PC-3 (cell line): ENCODE measurements at places on chromosomes 11 and 22. TPM values are rescaled to one million over a fixed set of nuclear protein-coding genes. Genes with fewer than 3 reads are reported as not detected.

IGLL1 gene
- total RNA-seq: not detected in 2 replicates

DNA sequence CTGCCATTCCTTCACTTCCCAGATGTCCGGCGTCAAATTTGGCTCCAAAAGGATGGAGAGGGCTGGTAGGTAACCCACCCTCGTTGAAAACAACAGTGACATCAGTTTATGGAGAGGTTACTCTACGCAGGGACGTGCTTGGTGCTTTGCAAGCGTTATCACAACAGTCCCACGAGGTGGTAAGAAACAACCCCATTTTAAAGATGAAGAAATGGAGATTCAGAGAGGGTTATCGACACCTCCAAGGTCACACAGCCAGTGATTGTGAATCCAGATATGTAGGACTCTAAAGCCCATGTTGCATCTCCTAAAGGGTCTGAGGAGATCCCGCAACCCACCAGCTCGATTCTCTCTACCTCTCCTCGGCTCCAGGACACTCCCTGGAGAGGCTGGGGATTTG lies 773 bp downstream of the MIAT start:
- DNase-seq: no peak
- H3K27ac ChIP-seq: no peak overlapping the region
- peak overlapping the region; percentile 61 for H3K4me3 ChIP-seq
- peaks cover 21% of the 10 kb centered on the region for H3K27me3 ChIP-seq
- peaks cover 10% of the 10 kb centered on the region for H3K4me1 ChIP-seq

DNA sequence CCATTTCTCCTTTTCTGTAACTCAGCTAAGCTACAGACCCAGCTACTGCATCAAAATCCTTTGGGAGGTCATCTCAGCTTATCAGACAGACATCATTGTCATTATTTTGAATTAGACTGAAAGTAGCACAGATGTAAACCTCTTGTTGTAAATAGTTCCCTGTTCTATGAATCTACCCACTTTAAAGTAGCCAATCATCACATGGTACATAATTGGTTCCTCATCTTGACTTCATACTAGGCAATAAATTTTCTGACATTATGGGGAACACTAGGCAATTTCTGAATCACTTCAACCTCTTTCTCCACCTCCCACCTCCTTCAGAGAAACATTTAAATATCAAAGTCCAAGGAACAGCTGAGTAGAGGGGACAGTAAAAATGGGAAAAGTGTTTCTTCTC lies 47.9 kb downstream of the MPPED2 start:
- no peaks in the 10 kb centered on the region for H3K4me1 ChIP-seq
- H3K36me3 ChIP-seq: no peaks in the 10 kb centered on the region
- no peaks in the 10 kb centered on the region for H3K27me3 ChIP-seq
- no peak for DNase-seq
- H3K27ac ChIP-seq: no peak overlapping the region

- no peak for DNase-seq
- H3K4me3 ChIP-seq: no peak overlapping the region
- no peaks in the 10 kb centered on the region for H3K36me3 ChIP-seq
- H3K27me3 ChIP-seq: peaks cover 52% of the 10 kb centered on the region
- H3K4me1 ChIP-seq: no peaks in the 10 kb centered on the region
These were observed 197.4 kb downstream of the TRIM29 start for GRCh38 chr11:119940401-119940976.

GRCh38 chr22:47333625-47334024 lies 571.2 kb downstream of the TBC1D22A start:
- H3K27me3 ChIP-seq: no peaks in the 10 kb centered on the region
- peaks cover 23% of the 10 kb centered on the region for H3K4me1 ChIP-seq
- H3K27ac ChIP-seq: no peak overlapping the region

GRCh38 chr11:1226986-1227550 lies 4.2 kb downstream of the MUC5B start:
- DNase-seq: no peak
- no peaks in the 10 kb centered on the region for H3K27me3 ChIP-seq
- H3K4me1 ChIP-seq: peaks cover 16% of the 10 kb centered on the region; the same call in 1 of the 2 replicates
- no peak overlapping the region for H3K27ac ChIP-seq
- no peak overlapping the region for H3K4me3 ChIP-seq
- H3K36me3 ChIP-seq: no peaks in the 10 kb centered on the region

DNA sequence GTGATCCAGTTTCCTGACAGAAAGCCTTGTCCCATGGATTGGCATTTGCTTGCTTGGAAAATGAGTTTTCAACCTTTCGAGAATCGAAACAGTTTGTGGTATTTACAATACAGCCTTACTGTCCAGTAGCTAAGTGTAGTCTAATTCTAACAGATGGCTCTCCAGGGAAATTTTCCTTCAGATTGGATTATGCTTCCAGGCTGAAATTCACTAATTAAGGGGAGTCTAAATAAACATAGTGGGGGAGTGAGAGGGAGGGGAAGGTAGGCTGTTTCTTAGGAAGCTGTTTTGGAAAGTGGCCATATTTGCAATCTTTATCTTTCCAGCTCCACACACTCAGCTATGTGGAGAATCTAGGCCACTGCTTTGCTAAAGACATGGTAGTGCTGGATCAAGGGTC lies 81.3 kb downstream of the SYT9 start:
- H3K27ac ChIP-seq: no peak overlapping the region
- H3K27me3 ChIP-seq: no peaks in the 10 kb centered on the region
- no peaks in the 10 kb centered on the region for H3K4me1 ChIP-seq
- no peak for DNase-seq
- no peaks in the 10 kb centered on the region for H3K36me3 ChIP-seq
- no peak overlapping the region for H3K4me3 ChIP-seq
